ENCODE measurements at places on chromosomes 2 and 18.

GRCh38 chr2:156151351-156151750, 181.2 kb downstream of the NR4A2 start:
- H3K27ac ChIP-seq = no peak overlapping the region
- H3K4me1 ChIP-seq = no peaks in the 10 kb centered on the region
- no peak overlapping the region for H3K4me3 ChIP-seq
- no peaks in the 10 kb centered on the region for H3K36me3 ChIP-seq
- no peak for DNase-seq
- H3K27me3 ChIP-seq = peaks cover 3% of the 10 kb centered on the region

GRCh38 chr2:72081451-72081850, 66.2 kb downstream of the CYP26B1 start:
- no peaks in the 10 kb centered on the region for H3K36me3 ChIP-seq
- no peak overlapping the region for H3K4me3 ChIP-seq
- H3K27ac ChIP-seq = no peak overlapping the region
- H3K4me1 ChIP-seq = no peaks in the 10 kb centered on the region

- no peak overlapping the region for H3K4me3 ChIP-seq
- H3K4me1 ChIP-seq = no peaks in the 10 kb centered on the region
- no peak for DNase-seq
- no peaks in the 10 kb centered on the region for H3K36me3 ChIP-seq
These were observed 90.4 kb upstream of the LYPD1 start for GRCh38 chr2:132760405-132760804.

DNA sequence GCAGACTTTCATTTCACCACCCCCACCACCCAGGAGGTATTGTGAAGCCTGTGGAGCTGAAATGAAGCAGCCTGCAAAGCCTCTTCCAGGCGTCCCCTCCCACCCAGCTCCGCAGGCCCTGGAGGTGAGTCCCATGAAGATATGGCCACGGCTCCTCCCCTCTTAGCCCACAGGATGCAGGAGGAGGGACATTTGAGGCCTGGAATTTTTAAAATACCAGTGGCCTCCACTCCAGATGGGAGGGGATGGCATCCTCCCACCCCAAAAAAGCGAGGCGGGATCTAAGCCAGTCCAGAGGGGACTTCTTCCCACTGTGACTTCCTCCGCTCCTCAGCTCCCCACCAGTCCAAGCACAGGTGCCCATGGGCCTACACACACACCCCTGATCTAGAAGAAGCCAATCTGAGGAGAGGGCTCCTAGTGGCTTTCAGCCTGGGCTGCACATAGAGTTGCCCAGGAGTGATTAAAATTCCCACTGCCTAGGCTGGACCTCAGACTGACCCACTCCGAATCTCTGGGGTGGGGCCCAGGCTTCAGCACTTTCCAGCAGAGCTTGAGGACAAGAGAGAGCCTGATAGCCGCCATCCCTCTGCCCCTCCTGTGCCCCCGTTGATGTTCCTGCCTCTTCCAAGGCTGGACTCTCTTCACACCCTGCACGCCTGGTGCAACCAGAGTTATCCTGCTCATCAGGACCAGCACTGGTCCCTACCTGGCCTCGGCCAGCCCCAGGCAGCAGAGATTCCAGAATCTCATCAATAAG, 206.9 kb downstream of the TNS1 start:
- no peak overlapping the region for H3K4me3 ChIP-seq
- no peaks in the 10 kb centered on the region for H3K27me3 ChIP-seq
- no peaks in the 10 kb centered on the region for H3K36me3 ChIP-seq

- peaks cover 44% of the 10 kb centered on the region for H3K36me3 ChIP-seq
- H3K4me3 ChIP-seq = peak overlapping the region; percentile 98
- DNase-seq = peak; percentile 49
- no peaks in the 10 kb centered on the region for H3K27me3 ChIP-seq
These were observed 785 bp downstream of the CLASP1 start for GRCh38 chr2:121648206-121649148.

DNA sequence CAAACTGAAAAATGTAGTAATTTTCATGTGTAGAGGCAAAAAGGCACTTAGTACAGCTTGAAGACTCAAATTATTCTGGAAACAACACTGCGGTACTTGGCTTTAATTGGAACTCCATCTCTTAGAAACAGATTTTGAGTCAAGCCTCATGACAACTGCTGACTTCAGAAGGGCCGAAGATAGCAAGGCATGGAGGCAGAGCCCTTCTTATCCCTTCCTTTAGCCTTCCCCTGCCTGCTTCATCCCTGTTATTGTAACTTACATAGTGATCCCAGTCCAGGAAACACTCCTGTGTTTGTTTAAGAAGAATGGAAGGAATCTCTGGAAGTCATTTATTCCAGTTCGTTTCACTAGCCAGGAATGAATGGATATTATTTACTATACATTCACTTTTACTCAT, 110.9 kb upstream of the FAM98A start:
- no peaks in the 10 kb centered on the region for H3K27me3 ChIP-seq
- H3K36me3 ChIP-seq = no peaks in the 10 kb centered on the region
- no peak for DNase-seq
- no peak overlapping the region for H3K4me3 ChIP-seq

- peaks cover 4% of the 10 kb centered on the region for H3K4me1 ChIP-seq
- H3K4me3 ChIP-seq = no peak overlapping the region
- H3K27me3 ChIP-seq = no peaks in the 10 kb centered on the region
- no peak for DNase-seq
These were observed 22.8 kb upstream of the TTN start for GRCh38 chr2:178829981-178830380.

GRCh38 chr2:60505880-60506260, 47.6 kb downstream of the BCL11A start:
- H3K4me1 ChIP-seq = no peaks in the 10 kb centered on the region
- DNase-seq = no peak
- no peak overlapping the region for H3K4me3 ChIP-seq

DNA sequence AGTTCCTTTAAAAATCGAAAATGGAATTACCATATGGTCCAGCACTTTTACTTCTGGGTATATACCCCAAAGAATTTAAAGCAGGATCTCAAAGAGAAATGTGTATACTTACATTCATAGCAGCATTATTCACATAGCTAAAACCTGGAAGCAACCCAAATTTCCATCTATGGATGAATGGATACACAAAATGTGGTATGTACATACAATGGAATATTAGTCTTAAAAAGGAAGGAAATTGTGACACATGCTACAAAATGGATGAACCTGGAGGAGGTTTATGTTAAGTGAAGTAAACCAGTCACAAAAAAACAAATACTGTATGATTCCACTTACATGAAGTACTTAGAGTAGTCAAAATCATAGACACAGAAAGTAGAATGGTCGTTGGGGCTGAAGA, 147.9 kb upstream of the LTBP1 start:
- peaks cover 4% of the 10 kb centered on the region for H3K36me3 ChIP-seq
- no peak overlapping the region for H3K4me3 ChIP-seq
- no peak for DNase-seq

DNA sequence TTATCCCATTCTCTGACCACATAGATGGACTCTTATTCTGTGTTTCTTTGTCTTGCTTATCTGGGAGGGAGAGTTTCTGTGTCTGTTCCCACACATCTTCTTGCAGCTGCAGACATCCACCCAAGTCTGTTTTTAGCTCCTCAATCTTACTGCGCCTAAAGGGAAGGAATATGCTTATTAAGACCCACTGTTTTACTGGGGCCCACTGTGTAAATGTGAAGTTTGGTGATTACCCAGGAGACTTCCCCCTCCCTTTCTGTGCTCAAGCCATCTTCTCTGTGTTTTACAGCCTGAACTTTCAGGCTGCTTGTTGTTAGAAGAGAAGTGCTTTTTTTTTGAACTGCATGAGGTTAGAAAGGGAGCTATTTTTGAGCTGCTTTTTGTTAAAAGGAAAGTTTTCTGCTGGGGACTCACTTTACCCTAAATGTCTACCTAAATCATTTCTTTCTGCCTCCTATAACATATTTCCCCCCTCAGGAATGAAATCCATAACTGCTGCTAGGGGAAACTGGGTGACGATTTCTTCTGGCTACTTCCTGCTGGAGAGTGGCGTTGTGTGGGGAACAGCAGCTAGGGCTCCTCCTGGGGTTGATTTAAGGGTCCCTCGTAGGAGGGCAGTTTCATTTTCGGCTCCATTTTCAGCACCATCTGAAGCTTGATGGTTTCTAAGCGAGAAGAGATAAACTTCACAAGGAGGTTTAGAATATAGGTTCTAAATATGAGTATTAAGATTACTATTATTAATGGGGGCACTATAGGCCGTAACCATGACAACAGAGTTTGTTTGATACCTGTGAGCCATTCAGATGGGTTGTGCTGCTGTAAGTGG, 39.5 kb upstream of the GMCL1 start:
- no peak overlapping the region for H3K4me3 ChIP-seq
- H3K27ac ChIP-seq = no peak overlapping the region
- no peaks in the 10 kb centered on the region for H3K27me3 ChIP-seq

DNA sequence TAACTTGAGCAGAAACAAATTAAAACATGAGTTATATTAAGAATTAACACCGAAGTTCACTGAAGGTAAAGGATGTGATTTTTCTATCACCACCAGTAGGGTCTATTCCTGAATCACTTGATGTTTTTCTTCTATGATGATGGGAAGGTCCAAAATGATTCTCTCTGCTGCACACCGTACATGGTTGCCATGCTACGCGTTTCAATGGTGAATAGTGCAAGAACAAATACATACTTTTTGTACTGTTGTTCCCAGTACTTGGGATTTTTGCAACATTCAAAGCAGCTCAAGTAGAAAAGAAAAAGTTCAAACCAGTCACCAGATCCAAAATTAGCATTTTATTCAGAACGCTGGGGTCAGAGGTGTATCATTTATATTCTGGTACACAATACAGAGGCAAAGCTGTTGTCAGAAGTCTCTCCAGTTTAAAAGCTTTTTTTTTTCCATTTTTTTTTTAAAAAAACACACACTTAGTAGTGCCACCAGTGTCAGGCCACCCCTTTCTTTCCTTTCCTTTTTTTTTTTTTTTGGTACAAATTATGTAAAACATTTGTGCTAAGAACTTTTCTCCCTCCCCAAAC, 226.2 kb downstream of the CDH2 start:
- no peaks in the 10 kb centered on the region for H3K36me3 ChIP-seq
- H3K4me3 ChIP-seq = no peak overlapping the region
- no peak overlapping the region for H3K27ac ChIP-seq
- DNase-seq = no peak
- H3K27me3 ChIP-seq = no peaks in the 10 kb centered on the region

DNA sequence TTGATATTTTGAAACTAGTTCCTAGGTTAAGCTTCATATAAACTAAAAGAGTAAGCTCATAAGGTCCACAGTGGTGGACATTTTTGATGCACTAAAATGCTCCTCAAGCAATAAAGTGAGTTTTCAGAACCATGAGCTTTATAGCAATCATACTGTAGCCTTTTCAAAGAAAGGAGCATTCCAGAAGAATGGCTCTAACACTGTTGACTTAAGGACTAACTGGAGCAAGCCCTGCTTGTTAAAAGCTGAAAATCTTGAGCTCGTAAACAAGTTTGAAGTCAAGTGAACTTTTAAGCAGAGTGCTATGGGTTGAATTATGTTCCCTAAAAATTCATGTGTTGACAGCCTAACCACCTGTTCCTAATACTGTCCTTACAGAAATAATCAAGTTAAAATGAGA, 38.0 kb downstream of the KYNU start:
- H3K4me1 ChIP-seq = no peaks in the 10 kb centered on the region
- no peak overlapping the region for H3K4me3 ChIP-seq
- no peaks in the 10 kb centered on the region for H3K27me3 ChIP-seq
- no peaks in the 10 kb centered on the region for H3K36me3 ChIP-seq

- H3K4me3 ChIP-seq = no peak overlapping the region
- H3K4me1 ChIP-seq = peaks cover 34% of the 10 kb centered on the region
- peak overlapping the region; percentile 61 for H3K27ac ChIP-seq
- H3K36me3 ChIP-seq = peaks cover 72% of the 10 kb centered on the region
These were observed 63.5 kb downstream of the PTPN2 start for GRCh38 chr18:12820506-12820905.

GRCh38 chr18:65269375-65269774, 481.4 kb upstream of the CDH7 start:
- H3K4me3 ChIP-seq = no peak overlapping the region
- H3K4me1 ChIP-seq = no peaks in the 10 kb centered on the region
- DNase-seq = no peak
- H3K36me3 ChIP-seq = no peaks in the 10 kb centered on the region
- H3K27me3 ChIP-seq = no peaks in the 10 kb centered on the region
- H3K27ac ChIP-seq = no peak overlapping the region

DNA sequence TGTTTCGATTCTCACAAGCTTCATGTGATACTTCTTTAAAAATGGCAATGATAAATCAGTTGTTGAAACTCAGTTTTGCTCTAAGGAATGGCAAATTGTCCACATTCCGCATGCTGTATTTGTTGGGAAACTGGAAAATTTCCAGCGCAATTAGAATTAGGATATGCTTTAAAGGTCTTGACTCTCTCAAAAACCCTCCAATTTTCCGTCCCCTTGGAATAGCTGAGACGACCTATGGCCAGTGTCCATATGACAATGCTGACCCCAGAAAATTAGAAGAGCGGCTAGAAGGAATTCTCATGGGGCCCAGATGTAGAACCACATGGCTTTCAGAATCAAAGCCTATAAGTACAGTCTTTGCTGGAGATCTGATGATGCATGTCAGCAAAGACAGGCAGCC, 170.8 kb downstream of the TMEM18 start:
- H3K27me3 ChIP-seq = no peaks in the 10 kb centered on the region
- no peaks in the 10 kb centered on the region for H3K4me1 ChIP-seq
- H3K4me3 ChIP-seq = no peak overlapping the region
- no peak for DNase-seq

DNA sequence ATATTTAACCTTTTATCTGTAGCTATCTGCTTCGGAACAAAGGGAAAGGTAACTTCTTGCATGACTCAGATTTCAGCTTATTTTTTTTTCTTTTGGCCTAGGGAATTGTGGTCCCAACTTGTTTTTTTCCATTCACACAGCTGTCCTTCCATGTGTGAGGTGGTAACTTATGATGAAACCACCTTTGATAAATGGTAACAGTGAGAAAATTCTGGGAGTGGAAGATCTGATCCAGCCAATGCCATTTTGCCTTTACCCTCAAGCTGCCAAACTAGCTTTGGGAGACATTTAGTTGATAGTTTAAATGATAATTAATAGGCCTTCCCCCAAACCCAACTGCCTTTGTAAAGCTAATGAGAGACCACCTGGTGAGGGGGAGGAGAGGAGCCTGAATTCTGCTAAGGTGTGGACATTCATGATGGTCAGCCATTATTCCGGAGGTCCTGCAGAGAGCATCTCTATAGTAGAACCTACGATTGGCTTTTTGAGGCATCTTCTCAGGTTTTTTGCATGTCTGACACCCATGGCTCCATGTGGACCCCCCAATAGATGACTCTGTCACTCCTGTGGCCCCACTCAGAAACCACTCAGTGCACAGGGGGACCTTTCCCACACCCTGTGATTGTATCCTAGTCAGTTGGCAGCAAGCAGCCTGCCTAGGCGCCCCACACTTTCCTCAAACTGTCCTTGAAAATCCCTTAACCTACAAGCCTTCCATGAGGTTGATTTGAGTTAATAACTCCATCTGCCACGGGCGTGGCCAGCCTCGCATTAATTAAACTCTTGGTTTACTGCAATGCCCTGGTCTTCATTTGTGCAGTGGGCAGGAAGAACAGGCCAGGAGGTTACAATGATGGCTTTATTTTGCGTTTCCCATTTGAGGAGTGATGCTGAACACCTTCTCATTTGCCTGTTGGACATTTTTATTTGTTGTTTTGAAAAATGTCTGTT, 263.5 kb upstream of the PXDN start:
- no peaks in the 10 kb centered on the region for H3K4me1 ChIP-seq
- no peak for DNase-seq
- H3K27me3 ChIP-seq = no peaks in the 10 kb centered on the region
- H3K4me3 ChIP-seq = no peak overlapping the region
- no peak overlapping the region for H3K27ac ChIP-seq
